ENCODE measurements at places on chromosomes 7 and 10.

- no peak for DNase-seq
Observed at GRCh38 chr7:140594131-140594691, 46.4 kb downstream of the DENND2A start.

GRCh38 chr10:91198781-91199180 is 21.7 kb upstream of the PCGF5 start:
- no peak for DNase-seq

- no peak for DNase-seq
Observed at GRCh38 chr7:36602934-36603887, 121.1 kb downstream of the AOAH start.

- peak; percentile 74 for DNase-seq
Observed at GRCh38 chr7:100965723-100966541, 3.4 kb upstream of the MUC12 start.

DNA sequence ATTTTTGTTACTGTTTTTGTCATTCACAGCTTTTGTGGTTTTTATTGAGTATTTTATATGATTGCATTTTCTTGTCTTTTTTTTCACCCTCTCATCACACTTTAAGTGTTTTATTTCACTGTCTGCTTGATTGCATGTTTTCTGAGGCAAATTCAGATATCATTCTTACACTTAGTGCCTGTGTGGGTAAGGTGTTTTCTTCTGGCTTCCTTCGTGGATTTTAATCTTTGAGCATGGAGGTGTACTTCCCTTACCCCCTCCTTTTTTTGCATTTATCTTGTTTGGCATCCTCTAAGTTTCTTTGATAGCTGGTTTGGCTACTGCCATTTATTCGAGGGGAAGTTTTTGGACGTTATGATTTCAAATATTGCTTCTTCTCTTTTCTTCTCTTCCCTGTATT is 127.9 kb downstream of the MLLT10 start:
- DNase-seq, result no peak

GRCh38 chr7:51313738-51314425 is 2.7 kb downstream of the COBL start:
- no peak for DNase-seq

GRCh38 chr10:52111101-52111891 is 202.8 kb upstream of the DKK1 start:
- no peak for DNase-seq

- no peak for DNase-seq
Observed at GRCh38 chr10:44028384-44029137, 356.3 kb downstream of the CXCL12 start.

GRCh38 chr10:30437031-30437841 is 3.3 kb downstream of the MAP3K8 start:
- DNase-seq, result no peak

DNA sequence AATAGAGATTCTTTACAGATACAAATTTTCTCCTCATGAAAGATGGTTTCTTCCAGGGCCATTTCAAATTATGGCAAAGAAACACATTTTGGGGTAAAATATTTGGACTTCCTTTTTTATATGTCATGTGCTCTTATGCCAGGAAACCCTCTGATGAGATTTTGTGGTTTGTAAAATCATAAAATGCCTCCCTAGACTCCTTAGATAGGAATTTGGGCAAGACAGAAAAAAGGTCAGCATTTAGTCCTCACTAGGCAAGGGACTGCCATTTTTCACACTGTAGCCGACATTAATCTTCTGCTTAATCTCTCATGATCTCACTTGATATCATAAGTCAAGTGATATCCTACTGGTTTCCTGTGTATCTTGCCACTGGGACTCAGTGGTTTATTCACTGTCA is 286.4 kb downstream of the ARHGAP12 start:
- no peak for DNase-seq

DNA sequence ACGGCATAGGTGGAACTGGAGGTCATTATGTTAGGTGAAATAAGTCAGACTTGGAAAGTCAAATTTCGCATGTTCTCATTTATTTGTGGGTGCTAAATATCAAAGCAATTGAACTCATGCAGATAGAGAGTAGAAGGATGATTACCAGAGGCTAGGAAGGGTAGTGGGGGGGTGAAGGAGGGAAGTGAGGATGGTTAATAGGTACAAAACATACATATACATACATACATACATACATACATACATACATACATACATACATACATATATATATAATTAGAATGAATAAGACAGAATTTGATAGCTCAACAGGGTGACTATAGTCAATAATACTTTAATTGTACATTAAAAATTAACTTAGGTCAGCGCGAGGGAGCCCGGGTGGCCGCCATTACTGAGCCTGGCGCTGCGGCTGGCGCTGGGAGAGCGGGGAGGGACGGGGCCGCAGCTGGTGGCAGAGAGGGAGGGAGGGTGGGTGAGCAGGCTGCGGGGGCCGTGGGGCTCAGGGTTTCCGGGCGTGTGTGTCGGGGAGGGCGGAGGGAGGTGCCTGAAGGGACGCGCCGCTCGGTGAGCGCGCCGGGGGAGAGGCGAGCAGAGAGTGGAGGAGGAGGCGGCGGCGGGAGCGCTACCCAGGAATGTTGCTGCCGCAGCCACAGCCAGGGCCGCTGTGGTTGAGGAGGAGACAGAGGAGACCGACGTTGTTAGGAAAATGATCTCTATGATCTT is 85.8 kb upstream of the EGFR start:
- no peak for DNase-seq
